Stimulated activated CD8-positive, alpha-beta memory T cell treated with anti-CD3 and anti-CD28 coated beads, Interleukin-15, amount 100 ng/mL, for 1 hour (primary cell): ENCODE measurements at places on chromosomes 16 and 17.
A peak's percentile ranks its signal among the peaks of the same experiment; 100 is the strongest.

DNA sequence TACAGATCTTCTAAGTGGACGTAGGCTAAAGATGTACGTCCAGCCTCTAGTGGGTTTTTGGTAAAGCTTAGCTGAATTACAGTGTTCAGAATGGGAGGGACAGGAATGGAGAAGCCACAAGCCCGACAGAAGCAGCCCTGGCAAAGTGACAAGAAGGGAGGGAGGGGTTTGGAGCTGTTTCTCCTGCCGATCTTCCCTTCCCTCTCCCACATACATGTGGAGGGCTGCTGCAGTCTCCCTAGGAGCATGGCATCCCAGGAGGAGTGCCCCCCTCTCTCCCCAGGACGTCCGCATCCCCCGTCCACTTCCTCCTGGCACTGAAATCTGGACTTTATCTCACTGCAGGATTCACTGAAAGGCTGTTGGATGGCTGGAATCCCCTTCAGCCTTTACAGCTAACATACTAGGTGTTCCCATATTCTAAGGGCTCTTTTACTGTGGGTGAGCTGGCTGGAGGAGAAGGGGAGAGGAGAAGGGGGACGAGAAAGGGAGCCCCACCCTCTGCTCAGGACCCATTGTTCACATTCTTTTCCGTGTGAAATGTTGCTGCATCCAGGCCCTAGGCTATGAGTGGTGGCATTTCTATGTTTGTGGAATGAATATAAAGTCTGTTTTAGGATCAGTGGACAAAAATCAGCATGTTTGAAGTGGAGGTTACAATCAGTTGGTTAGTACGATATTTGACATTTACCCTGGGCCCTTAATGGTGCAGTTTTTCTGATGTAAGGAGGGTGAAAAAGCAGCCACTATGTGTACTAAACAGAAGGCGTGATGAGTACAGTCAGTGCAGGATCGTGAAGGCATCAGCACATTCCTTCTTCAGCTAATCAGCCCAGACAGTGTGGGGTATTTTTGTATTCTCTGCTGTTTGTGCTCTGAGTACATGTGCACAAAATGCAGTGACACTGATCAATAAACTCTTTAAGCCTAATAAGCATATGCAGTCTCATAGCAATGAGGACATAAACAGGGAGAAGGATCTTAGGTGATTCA, 94.6 kb downstream of the SPECC1 start:
- no peak for DNase-seq

DNA sequence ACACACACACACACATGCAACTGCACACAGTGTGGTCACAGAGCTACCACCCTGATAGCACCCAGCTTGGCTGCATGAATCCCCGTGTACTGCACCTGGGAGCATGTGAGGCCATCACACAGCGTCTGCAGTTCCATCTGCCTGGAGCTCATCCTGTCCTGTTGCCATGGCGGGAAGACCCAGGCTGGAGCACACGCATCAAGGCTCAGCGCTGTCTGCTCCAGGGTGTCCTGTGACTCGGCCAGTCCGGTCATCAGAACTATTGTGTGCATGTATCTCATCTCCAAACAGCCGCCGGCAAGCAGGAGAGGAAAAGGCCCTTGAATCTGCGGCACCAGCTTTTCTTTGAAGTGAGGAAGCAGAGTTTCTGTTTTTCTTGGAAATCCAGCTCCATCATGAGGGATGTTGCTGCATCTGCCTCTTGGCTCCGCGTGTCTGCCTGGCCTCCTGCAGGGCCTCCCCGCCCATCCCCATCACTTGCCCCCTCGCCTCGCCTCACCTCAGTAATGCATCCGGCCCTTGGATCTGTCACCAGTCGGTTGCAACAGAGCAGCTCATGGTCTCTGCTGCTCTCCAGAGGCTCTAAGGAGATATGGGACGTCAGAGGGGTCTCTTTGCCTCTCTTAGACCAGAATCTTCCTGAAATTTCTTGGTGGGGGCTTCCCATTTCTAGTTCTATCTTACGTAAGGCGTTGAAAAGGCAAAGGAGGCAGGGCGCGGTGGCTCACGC, 23.7 kb downstream of the CACNG4 start:
- DNase-seq, result no peak

GRCh38 chr16:23298290-23298915, 3.7 kb upstream of the SCNN1B start:
- no peak for DNase-seq

GRCh38 chr16:80594756-80595155, 54.0 kb downstream of the DYNLRB2 start:
- no peak for DNase-seq

DNA sequence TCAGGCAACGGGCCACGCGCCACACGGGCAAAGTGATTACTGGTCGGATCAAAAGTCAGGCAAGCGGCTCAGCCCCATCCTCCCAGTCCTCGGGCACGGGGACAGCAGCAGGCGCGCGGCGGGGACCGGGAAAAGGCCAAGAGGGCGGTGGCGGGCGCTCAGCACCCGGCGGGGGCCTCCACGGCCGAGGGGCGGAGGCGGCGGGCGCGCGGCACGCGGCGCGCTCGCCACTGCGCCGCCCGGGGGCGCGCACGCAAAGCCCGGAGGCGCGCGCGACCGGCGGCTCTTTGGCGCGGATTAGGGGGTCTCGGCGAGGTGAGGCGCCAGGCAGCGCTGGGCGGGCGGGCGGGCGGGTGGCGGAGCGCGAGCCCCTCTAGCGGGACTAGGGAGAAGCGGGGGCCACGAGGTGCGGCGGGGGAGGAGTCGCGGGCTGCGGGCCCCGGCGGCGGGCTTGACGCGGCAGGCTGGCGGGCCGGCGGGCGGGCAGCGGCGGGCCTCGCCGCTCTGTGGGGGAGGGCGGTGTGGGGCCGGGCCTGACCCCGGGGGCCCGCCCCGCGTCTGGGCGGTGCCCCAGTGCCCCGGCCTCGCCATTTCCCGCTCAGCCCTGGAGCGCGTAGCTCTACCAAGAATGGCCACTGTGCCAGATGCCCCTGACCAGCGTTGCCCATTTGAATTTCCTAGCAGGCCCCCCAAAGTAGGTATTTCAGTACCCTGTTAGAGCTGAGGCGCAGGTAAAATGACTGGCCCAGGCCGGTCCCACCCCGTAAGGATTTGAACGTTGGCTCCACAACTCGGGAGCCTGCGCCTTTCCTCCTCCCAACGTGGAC, at the start of the genes ACACA and TADA2A:
TSS of gene ACACA (minus strand) at position 202 of the 827 bp plus-strand sequence. CDS start 537 bp downstream, outside the sequence.
TSS of gene TADA2A (plus strand) at position 252 of the 827 bp plus-strand sequence. CDS start 4,480 bp downstream, outside the sequence.
- peak; percentile 35 for DNase-seq

- no peak for DNase-seq
Measured at GRCh38 chr16:66079671-66080334, 286.7 kb upstream of the CDH5 start.

- DNase-seq, result no peak
Measured at GRCh38 chr17:45783593-45784292, 377 bp upstream of the CRHR1 start.
